Activated CD4-positive, alpha-beta T cell treated with anti-CD3 and anti-CD28 coated beads for 36 hours (primary cell): ENCODE measurements at places on chromosomes 11 and 22.

DNA sequence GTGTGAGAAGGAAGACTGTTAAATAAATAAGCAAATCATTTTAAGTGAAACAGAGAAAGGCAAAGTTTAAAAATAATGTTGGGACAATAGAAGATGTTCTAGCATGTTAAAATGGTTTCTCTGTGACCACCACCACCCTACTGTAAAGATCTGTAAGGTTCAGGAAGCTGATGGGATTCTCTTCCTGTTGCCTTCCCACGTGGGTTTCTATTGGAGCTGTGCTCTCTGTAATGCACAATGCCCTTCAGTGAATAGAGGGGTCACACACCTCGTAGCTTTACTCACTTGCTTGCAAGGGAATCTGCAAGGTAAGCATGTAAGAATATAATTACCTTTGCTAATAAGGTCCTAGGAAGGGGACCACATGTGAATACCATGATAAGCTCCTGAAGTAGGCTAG is 170.5 kb downstream of the CASP12 start:
- no peaks in the 10 kb centered on the region for H3K36me3 ChIP-seq
- peaks cover 7% of the 10 kb centered on the region for H3K4me1 ChIP-seq
- DNase-seq = no peak
- no peaks in the 10 kb centered on the region for H3K27me3 ChIP-seq
- no peak overlapping the region for H3K4me3 ChIP-seq
- H3K27ac ChIP-seq = no peak overlapping the region

- H3K4me1 ChIP-seq = no peaks in the 10 kb centered on the region
- DNase-seq = no peak
- no peaks in the 10 kb centered on the region for H3K36me3 ChIP-seq
- H3K27ac ChIP-seq = no peak overlapping the region
- H3K4me3 ChIP-seq = no peak overlapping the region
- H3K27me3 ChIP-seq = no peaks in the 10 kb centered on the region
These were observed 1163.7 kb downstream of the FAM181B start for GRCh38 chr11:81569999-81570398.

- no peak overlapping the region for H3K4me3 ChIP-seq
- no peaks in the 10 kb centered on the region for H3K4me1 ChIP-seq
- H3K27me3 ChIP-seq = no peaks in the 10 kb centered on the region
- no peak for DNase-seq
These were observed 185.4 kb upstream of the GUCY1A2 start for GRCh38 chr11:107203656-107204055.

- no peaks in the 10 kb centered on the region for H3K36me3 ChIP-seq
- H3K4me3 ChIP-seq = no peak within 1 kb of the TSS
- no peaks in the 10 kb centered on the region for H3K4me1 ChIP-seq
- no peak for DNase-seq
- peaks cover 4% of the 10 kb centered on the region for H3K27me3 ChIP-seq
These were observed at the start of gene OR5A1 for GRCh38 chr11:59436169-59436568. Gene OR5A1, plus strand, starts transcription at chr11:59436469. Its CDS starts 6,700 bp downstream, at chr11:59443169.

DNA sequence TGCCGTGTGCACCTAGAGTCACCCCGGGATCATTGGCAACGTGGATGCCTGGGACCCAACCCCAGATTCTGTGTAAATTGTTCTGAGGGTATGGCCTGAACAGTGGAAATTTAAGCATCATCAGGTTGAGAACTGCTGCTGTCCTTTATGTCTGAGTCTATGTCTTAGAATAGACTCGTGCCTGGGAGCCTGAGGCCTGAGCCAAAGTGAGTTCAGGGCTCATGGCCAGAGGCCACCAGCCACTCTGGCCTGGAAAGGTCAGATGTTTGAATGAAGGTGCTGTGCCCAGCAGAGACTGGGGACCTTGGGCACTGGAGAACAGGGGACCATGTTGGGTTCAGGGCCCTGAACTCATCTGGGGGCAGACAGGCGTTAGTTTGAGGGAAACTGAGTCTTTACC is 91.1 kb downstream of the MYO18B start:
- H3K4me1 ChIP-seq = no peaks in the 10 kb centered on the region
- DNase-seq = no peak
- no peaks in the 10 kb centered on the region for H3K27me3 ChIP-seq
- no peak overlapping the region for H3K4me3 ChIP-seq
- no peak overlapping the region for H3K27ac ChIP-seq

- H3K4me3 ChIP-seq = no peak overlapping the region
- H3K27me3 ChIP-seq = no peaks in the 10 kb centered on the region
- peaks cover 43% of the 10 kb centered on the region for H3K36me3 ChIP-seq
These were observed 190.5 kb upstream of the MTMR2 start for GRCh38 chr11:96114178-96115064.

DNA sequence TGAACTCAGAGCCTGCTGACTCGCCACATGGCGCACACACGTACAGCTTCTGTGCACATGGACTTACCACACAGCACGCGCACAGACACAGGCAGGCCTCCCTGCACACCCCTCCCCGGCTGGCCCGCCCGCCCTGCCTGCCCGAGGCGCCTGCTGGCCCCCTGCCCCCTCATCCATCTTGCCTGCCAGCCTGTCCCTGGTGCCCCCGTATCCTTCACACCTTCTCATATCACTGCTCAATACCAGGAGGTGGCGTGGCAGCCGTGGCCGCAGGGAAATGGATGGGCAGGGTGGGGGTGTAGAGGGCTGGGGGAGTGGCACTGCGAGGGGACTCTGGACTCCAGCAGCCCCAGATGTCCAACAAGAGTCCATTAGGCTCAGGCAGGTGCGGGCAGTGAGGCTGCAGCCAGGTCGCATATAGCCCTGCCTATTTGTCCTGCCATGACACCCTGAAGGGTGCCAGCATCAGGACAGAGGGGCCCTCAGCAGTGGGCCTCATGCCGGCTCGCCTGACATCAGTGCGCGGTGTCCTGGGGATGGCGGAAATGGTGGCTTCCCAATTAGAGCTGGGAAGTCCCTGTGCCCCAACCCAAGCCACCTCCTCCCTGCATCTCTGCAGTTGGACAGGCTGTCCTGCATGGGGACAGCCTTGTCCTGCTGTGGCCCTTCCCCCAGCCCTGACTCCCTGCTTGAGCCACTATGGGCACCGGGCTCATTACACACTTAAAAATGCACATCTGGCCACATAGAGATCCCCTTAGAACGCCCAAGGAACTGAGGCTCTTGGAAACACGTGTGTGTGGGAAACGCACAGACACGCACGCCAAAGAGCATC is 2.0 kb upstream of the TBX10 start:
- H3K4me1 ChIP-seq = peaks cover 7% of the 10 kb centered on the region
- H3K27me3 ChIP-seq = no peaks in the 10 kb centered on the region
- no peak for DNase-seq
- H3K36me3 ChIP-seq = no peaks in the 10 kb centered on the region
- H3K4me3 ChIP-seq = no peak overlapping the region
- no peak overlapping the region for H3K27ac ChIP-seq

DNA sequence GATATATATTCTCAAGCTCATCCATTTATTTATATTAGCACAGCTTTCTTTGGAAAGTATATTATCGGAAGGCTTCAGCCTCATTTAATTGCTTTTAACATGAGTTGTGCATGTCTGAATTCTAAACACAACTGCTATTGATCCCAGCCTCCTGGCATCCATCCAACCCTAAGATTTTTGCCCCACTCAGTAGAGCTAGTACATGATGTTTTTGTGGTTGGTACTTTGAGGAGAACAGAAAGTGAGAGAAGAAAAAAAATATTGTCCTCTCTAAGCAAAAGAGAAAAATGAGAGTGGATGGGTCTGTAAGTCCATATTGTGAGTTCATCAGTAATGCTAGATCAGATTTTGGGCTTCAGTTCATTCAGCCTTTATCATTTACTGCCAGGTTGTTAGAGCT is 198.7 kb downstream of the DDX10 start:
- H3K4me1 ChIP-seq = peaks cover 14% of the 10 kb centered on the region
- peaks cover 3% of the 10 kb centered on the region for H3K36me3 ChIP-seq
- no peaks in the 10 kb centered on the region for H3K27me3 ChIP-seq
- H3K4me3 ChIP-seq = no peak overlapping the region
- no peak for DNase-seq
- no peak overlapping the region for H3K27ac ChIP-seq

GRCh38 chr11:20081336-20081735 is 78.9 kb downstream of the DBX1 start:
- no peaks in the 10 kb centered on the region for H3K4me1 ChIP-seq
- H3K4me3 ChIP-seq = no peak overlapping the region
- no peaks in the 10 kb centered on the region for H3K36me3 ChIP-seq
- H3K27me3 ChIP-seq = peaks cover 9% of the 10 kb centered on the region
- DNase-seq = no peak

DNA sequence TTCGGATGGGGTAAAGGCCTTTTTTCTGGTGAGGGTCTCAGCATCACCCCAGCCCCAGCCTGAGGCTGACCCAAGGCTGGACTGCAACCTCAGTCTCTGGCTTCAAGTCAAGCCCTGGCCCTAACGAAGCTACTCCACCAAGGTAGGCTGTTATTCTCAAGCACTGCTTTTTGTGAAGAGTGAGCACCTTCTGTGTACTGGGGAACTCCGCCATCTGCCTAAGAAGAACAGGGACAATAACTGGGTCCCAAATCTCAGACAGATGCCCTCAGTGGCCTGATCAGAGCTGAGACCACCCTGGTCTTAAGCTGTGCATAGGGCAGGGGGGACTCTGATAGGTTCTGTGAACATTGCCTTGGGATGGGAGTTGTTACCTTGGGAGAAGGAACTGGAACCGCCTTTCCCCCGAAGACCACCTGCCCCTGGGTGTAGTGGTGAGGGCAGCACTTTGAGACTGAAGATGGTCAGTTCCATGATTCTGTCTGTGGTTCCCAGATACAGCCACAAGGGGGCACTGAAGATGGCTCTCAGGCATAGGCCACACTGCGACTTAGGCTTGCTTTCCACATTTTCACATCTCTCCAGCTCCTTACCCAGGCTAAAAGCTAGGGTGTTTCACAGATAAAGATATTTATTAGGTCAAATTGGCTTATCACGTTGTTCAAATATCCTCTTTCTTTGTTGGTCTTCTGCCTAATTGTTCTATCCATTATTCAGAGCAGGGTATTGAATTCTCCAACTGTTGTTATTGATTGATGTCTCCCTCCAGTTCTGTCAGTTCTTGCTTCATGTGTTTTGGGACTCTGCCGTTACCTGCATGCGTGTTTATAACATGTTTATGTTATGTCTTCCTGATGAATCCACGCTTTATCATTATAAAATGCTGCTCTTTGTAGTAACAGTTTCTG is 11.8 kb upstream of the UVRAG start:
- H3K4me1 ChIP-seq = peaks cover 10% of the 10 kb centered on the region
- no peak overlapping the region for H3K4me3 ChIP-seq
- H3K27ac ChIP-seq = no peak overlapping the region
- no peaks in the 10 kb centered on the region for H3K27me3 ChIP-seq
- peak; percentile 84 for DNase-seq
- no peaks in the 10 kb centered on the region for H3K36me3 ChIP-seq

- no peak for DNase-seq
- no peak overlapping the region for H3K27ac ChIP-seq
- peaks cover 5% of the 10 kb centered on the region for H3K4me1 ChIP-seq
- no peak overlapping the region for H3K4me3 ChIP-seq
These were observed 44.8 kb downstream of the BUD13 start for GRCh38 chr11:116727990-116728389.

- peak overlapping the region; percentile 68 for H3K27ac ChIP-seq
- H3K27me3 ChIP-seq = no peaks in the 10 kb centered on the region
- H3K4me1 ChIP-seq = peaks cover 64% of the 10 kb centered on the region
- DNase-seq = no peak
- peaks cover 83% of the 10 kb centered on the region for H3K36me3 ChIP-seq
These were observed 18.3 kb downstream of the RGL4 start for GRCh38 chr22:23709107-23709506.

DNA sequence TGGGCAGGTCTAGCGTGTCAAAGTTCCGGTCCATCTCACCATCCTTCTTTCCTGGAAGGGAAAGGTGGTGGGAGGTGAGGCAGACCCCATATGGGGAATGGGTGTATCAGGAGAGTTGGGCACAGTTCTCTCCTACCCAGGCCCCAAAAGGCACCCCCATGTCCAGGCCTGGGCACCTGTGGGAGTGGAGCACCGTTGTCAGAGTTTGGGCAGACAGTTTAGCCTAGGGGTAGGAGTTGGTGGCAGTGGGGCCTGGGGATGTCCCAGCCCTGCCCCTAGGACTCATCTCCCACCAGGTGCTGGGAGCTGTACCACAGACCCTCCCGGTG is 34.1 kb upstream of the TXNRD2 start:
- H3K27ac ChIP-seq = no peak overlapping the region
- no peak for DNase-seq
- no peak overlapping the region for H3K4me3 ChIP-seq
- H3K4me1 ChIP-seq = peaks cover 9% of the 10 kb centered on the region
- H3K36me3 ChIP-seq = peaks cover 1% of the 10 kb centered on the region

- DNase-seq = no peak
- peaks cover 2% of the 10 kb centered on the region for H3K36me3 ChIP-seq
- no peak overlapping the region for H3K27ac ChIP-seq
- H3K27me3 ChIP-seq = no peaks in the 10 kb centered on the region
- no peaks in the 10 kb centered on the region for H3K4me1 ChIP-seq
- H3K4me3 ChIP-seq = no peak overlapping the region
These were observed 5.5 kb upstream of the TCF20 start for GRCh38 chr22:42275970-42276369.

DNA sequence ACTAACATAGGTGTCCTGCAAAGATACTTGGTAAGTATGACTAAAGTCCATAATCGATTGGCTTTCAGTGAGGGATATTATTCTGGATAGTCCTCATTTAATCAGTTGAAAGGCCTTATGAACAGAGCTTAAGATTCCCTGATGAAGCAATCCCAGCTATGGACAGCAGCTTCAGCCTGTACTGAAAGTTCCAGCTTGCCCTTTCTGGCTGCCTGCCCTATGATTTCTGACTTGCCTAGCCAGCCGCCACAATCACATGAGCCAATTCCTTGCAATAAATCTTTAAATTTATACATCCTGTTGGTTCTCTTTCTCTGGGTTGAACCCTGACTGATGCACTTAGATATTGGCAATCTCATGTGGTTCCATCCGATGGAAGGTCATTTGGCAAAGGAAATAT is 759.0 kb upstream of the API5 start:
- DNase-seq = no peak
- no peak overlapping the region for H3K4me3 ChIP-seq

DNA sequence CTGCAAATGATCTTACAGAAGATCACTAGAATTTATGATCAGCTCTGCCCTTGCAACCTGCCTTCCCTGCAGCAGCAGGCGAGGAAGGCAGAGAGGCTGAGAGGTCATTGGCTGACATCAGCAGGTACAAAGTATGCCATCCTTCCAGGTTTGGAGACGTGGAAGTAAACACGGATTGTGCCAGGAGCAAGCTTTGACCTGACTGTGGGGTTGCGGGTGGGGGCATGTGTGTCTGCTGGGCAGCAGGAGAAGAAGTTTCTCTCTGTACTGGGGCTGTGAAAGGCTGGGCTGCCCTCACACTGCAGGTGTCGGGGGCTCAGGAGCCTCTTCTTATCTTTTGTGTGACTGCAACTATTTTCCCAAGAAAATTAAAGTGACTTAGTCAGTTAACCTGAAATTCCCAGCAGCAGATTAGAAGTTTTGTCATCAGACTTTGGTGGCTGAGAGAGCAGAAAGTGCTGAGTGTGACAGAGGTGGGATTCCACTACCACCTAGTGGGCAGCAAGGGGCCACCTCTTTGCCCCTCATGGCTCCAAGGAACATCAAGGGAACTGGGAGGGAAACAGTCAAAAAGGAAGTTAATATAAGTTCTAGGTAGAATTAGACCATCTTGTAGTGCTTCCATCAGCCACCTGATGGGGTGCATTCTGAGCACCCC is 565.9 kb downstream of the ETS1 start:
- H3K27me3 ChIP-seq = peaks cover 3% of the 10 kb centered on the region
- H3K4me1 ChIP-seq = peaks cover 7% of the 10 kb centered on the region
- no peak overlapping the region for H3K27ac ChIP-seq
- no peaks in the 10 kb centered on the region for H3K36me3 ChIP-seq
- no peak overlapping the region for H3K4me3 ChIP-seq
